ENCODE measurements at places on chromosomes 2 and 18. TPM values are rescaled to one million over a fixed set of nuclear protein-coding genes. Genes with fewer than 3 reads are reported as not detected.

Gene LHCGR
- total RNA-seq = 0.79 TPM

Gene FBLN7
- 3.2 TPM for total RNA-seq

Gene SP9
- total RNA-seq = 0.30 TPM

Gene MC4R
- total RNA-seq = 1.3 TPM

Gene ASAP2
- 48.6 TPM for total RNA-seq

Gene HOXD1
- total RNA-seq = 2.7 TPM

Gene LOXL3
- total RNA-seq = 10.5 TPM

Gene HOXD12
- total RNA-seq = not detected

Gene ANKRD23
- 2.6 TPM for total RNA-seq

Gene FHOD3
- 51.8 TPM for total RNA-seq

Gene SIX2
- 0.40 TPM for total RNA-seq

Gene GPR155
- total RNA-seq = 53.8 TPM

Gene KCNIP3
- total RNA-seq = 10.6 TPM

Gene FAM228B
- 55.0 TPM for total RNA-seq

Gene PAX3
- total RNA-seq = 14.2 TPM

Gene ST8SIA3
- total RNA-seq = 8.9 TPM

Gene ANKRD30BL
- 3.4 TPM for total RNA-seq

Gene NAT8
- total RNA-seq = not detected

Gene MOGAT1
- total RNA-seq = 0.22 TPM

Gene MTCL1
- total RNA-seq = 14.1 TPM

Gene CPLX4
- 0.20 TPM for total RNA-seq

Gene BCL2
- 34.4 TPM for total RNA-seq

Gene DYSF
- total RNA-seq = 3.5 TPM

Gene SPATA3
- total RNA-seq = not detected

Gene ALPG
- total RNA-seq = not detected

Gene TUBA3E
- total RNA-seq = 0.11 TPM

Gene SGO2
- total RNA-seq = 10.8 TPM

Gene LCT
- total RNA-seq = 0.06 TPM

Gene RTKN
- 52.5 TPM for total RNA-seq

Gene OTOS
- total RNA-seq = not detected

Gene HOXD3
- 11.2 TPM for total RNA-seq

Gene FAM237A
- total RNA-seq = not detected

Gene ASPRV1
- total RNA-seq = 4.9 TPM

Gene GNAL
- 67.0 TPM for total RNA-seq

Gene FBXO48
- total RNA-seq = 0.72 TPM

Gene ARHGEF4
- total RNA-seq = 61.6 TPM

Gene STPG4
- total RNA-seq = not detected

Gene CHRNG
- 0.06 TPM for total RNA-seq

Gene SLC5A7
- 3.7 TPM for total RNA-seq

Gene CCBE1
- 1.9 TPM for total RNA-seq

Gene CRYGD
- 0.83 TPM for total RNA-seq

Gene IKZF2
- total RNA-seq = 13.9 TPM

Gene LRATD1
- 15.8 TPM for total RNA-seq

Gene CNGA3
- 7.1 TPM for total RNA-seq

Gene DNAJC5G
- 0.50 TPM for total RNA-seq

Gene POTEI
- 0.72 TPM for total RNA-seq

All from spinal cord (tissue), 10 donors.